ENCODE measurements at places on chromosomes 12 and 14.

GRCh38 chr12:62933220-62933601 is 1.7 kb downstream of the PPM1H start:
- no peak for DNase-seq

GRCh38 chr14:21070083-21070609 is at the start of gene ARHGEF40:
TSS of gene ARHGEF40 (plus strand) at chr14:21070304. CDS start at chr14:21070397, 93 bp downstream.
- DNase-seq = peak; percentile 43

DNA sequence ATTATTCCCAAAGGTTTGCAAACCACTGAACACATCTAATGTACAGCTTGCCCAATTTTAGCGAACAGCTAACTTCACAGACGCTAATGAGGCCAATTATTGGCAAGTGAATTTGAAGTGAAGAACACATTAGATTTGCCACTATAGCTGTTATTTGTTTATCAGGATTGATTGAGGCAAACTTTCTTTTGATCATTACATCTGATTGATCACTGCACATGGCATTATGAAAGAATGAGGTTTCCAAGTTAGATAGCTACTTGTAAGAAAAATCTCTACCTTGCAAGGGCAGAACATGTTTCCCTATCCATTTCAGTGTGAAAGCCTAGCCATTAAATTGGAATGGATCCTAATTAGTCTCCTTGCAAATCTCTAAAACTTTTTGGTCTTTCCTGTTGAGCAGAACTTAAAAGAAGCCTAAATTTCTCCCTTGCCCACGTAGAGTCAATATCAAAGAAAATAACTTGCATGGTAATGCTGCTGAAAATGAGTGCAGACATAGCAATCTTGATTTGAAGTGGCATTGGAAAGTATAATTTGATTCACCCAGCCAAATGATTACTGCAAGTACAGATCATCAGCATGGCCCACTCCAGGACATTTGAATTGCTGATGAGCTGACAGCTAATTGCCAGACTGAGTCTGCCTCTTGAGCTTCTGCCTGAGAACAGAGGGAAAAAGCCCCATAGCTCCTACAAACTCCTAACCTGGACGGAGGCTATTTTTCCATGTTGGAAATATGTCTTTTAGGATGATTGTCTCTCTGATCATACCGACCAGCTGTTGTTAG is 98.6 kb downstream of the TPH2 start:
- DNase-seq = no peak

- DNase-seq = peak; percentile 61
These were observed 19.1 kb upstream of the PGF start for GRCh38 chr14:74974364-74975058.

GRCh38 chr12:93519859-93520258 is 52.5 kb downstream of the MRPL42 start:
- no peak for DNase-seq

DNA sequence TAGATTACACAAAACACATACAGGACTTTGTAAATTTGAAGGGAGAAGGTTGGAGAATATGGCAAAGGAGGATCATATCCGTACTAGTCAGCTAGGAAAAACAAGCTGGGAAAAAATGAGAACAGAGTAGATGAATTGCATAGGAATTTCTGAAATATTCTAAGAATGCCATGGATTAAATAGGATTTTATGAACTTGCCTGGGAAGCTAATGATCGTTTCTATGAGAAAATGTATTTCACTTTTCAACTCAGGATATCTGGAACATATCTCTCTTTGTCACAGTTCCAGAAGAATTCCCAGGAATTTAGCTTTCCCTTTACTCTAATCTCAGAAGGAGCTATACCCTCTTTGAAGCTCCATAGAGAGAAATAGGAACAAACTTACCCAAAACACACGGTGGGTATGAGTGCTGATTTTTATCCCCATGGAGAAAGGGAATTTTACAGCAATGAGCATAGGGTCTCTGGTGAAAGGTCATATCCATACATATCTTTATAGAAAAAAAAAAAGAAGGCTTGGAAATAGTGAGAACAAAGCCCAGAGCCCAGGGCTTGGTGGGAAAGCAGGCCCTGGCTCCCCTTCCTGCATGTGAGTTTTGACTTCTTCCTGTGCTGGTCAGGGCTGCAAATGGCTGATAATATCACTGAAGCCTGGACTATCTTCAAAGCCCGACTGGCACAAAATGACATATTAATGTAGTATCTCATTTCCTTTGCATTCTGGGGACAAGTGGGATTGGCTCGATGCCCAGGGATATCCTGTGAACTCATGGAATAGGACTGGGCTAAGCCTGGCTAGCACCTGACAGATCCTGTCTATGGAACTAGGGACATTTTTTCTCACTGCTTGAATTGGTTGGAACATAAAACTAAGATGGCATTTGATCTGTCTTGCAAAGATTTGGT is 136.3 kb downstream of the AEBP2 start:
- DNase-seq = peak; percentile 45

All from choroid plexus epithelial cell (primary cell).